ENCODE measurements at places on chromosomes 3 and 15.

- H3K27me3 ChIP-seq = no peaks in the 10 kb centered on the region
- H3K27ac ChIP-seq = no peak overlapping the region
- H3K4me3 ChIP-seq = no peak overlapping the region
- no peak for DNase-seq
- peaks cover 4% of the 10 kb centered on the region for H3K4me1 ChIP-seq
- peaks cover 35% of the 10 kb centered on the region for H3K36me3 ChIP-seq
These were observed 8.7 kb downstream of the SRP14 start for GRCh38 chr15:40029979-40030893.

- H3K4me3 ChIP-seq = no peak overlapping the region
- DNase-seq = no peak
- H3K36me3 ChIP-seq = no peaks in the 10 kb centered on the region
- H3K4me1 ChIP-seq = no peaks in the 10 kb centered on the region
These were observed 207.5 kb downstream of the CADPS start for GRCh38 chr3:62667714-62668113.

DNA sequence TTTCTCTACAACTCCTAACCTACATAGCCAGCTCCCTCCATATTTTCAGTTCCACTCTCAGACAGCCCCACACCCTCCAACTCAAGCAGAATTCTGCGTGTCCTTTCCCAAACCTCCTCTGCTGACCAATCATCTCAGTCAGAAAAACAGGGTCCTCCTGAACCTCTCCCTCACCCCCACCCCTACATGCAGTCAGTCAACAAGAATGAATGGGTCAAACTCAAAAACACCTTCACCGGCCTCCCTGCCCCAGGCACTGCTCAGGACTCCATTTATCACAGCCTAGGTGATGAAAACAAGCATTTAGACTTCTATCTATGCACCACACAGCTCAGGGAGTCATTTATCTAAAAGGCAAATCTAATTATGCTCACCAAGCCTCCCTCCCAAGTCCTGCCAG is 32.4 kb downstream of the MYL3 start:
- H3K27ac ChIP-seq = no peak overlapping the region
- H3K4me3 ChIP-seq = no peak overlapping the region
- peaks cover 6% of the 10 kb centered on the region for H3K4me1 ChIP-seq

GRCh38 chr3:17179381-17180205 is 294.8 kb downstream of the PLCL2 start:
- peaks cover 31% of the 10 kb centered on the region for H3K36me3 ChIP-seq
- DNase-seq = no peak
- no peak overlapping the region for H3K27ac ChIP-seq
- H3K4me1 ChIP-seq = peaks cover 31% of the 10 kb centered on the region
- H3K4me3 ChIP-seq = no peak overlapping the region

- H3K4me3 ChIP-seq = no peak overlapping the region
- DNase-seq = no peak
- no peak overlapping the region for H3K27ac ChIP-seq
- no peaks in the 10 kb centered on the region for H3K36me3 ChIP-seq
These were observed 931.7 kb downstream of the MCTP2 start for GRCh38 chr15:95162967-95163531.

Data from activated CD8-positive, alpha-beta T cell treated with anti-CD3 and anti-CD28 coated beads, Interleukin-2, amount 10 ng/mL, durations not matched to agents 7 days and 5 days (primary cell).